Breast epithelium (tissue), 4 donors: ENCODE measurements at places on chromosomes 3 and 15. TPM values are rescaled to one million over a fixed set of nuclear protein-coding genes. Genes with fewer than 3 reads are reported as not detected.

- no peak for DNase-seq
These were observed 59.1 kb upstream of the FRMD4B start for GRCh38 chr3:69445024-69445423.

DNA sequence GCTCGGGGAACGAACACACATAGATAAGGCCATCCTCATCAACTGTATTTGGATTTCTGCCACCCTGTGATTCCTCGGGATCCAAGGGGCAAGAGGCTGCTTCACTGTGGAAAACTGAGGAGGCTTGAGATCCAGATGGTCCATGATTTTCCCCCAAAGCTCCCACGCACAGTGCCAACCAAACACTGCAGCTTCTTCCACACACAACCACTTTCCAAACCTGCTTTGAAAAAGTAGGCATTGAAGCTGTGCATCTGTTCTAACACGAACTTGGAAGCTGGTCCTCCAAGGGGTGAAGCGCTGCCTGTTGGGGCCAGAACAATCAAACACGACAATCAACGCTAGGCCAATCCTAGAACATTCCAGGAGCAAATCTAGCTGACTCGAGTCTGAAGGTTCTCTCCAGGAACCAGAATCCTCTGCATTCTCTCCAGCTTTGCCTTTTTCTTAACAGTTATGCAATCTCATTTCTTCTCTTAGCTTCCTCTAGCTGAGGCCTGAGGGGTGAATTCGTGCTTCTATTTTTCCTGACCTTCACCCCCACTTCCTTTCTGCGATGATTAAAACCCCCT is 104.4 kb downstream of the LRRK1 start:
- DNase-seq = no peak

- DNase-seq = no peak
These were observed 1.6 kb upstream of the DNAH1 start for GRCh38 chr3:52314489-52314888.

DNA sequence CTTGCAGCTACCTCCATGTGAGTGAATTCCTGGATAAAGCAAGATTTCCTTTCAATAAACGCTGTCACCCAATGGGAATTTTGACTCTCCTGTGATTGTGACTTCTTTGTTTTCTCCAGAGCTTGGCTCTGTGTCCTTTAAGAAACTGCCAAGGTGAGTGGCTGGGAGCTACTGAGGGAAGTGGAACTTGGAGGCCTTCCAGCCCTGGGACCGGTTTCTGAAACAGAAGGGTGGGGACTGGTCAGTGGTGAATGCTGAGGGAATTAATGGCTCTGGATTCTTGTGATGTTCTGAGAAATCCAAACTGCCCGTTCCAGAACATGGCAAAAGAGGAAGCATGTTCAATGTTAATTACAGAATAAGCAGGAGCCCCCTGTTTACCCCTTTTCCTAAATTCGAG is 41.1 kb upstream of the MYZAP start:
- peak; percentile 80 for DNase-seq

DNA sequence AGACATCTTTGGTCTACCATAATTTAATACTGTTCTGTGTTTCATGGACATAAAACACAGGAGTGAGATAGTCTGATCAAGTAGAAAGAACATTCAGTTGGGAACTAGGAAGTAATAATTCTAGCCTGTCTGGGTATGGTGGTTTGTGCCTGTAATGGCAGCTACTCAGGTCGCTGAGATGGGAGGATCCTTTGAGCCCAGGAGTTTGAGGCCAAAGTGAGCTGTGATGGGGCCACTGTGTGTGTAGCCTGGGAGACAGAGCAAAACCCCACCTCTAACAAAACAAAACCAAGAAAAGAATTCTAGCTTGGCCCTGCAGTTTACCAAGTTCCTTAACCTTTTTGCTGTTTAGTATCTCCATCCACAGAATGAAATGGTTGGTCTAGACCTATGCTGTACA is 36.8 kb downstream of the KAT2B start:
- no peak for DNase-seq

- DNase-seq = no peak
These were observed 8.8 kb downstream of the PTPN9 start for GRCh38 chr15:75570126-75570845.

Gene GPR171
- total RNA-seq = 0.48 TPM

Gene GOLGA8T
- total RNA-seq = not detected

Gene RETNLB
- not detected for total RNA-seq

Gene TRAK1
- 40.6 TPM for total RNA-seq

Gene AADACL2
- 0.16 TPM for total RNA-seq

Gene ST3GAL6
- 52.6 TPM for total RNA-seq

Gene SLC24A5
- not detected for total RNA-seq

Gene SETMAR
- 58.7 TPM for total RNA-seq

Gene RHCG
- total RNA-seq = 1.5 TPM

Gene INO80
- 47.7 TPM for total RNA-seq

Gene RBPMS2
- total RNA-seq = not detected
